ENCODE measurements at places on chromosomes 4 and X. TPM values are rescaled to one million over a fixed set of nuclear protein-coding genes. Genes with fewer than 3 reads are reported as not detected.

MAP7D2 gene
- total RNA-seq = 0.98 TPM

DNA sequence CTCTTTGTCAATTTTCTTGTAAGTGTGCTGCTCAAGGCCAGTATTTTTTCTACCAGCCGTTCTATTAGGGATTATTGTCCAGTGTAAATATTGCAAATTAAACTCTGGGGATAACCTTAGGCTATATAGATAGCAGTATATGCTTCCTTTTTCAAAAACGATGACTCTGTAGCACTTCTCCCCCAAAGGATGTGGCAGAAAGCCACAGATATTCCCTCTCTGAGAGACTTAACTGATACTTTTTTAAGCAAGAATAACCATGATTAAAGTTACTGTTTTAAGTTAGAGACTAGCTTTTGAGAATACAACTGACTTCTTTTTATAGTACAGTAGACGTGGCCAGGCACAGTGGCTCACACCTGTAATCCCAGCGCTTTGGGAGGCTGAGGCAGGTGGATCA is 130.0 kb downstream of the FHIP1A start:
- H3K27me3 ChIP-seq = no peaks in the 10 kb centered on the region
- DNase-seq = no peak
- H3K4me3 ChIP-seq = no peak overlapping the region
- H3K27ac ChIP-seq = no peak overlapping the region

GRCh38 chr4:144518181-144518895 is 127.6 kb upstream of the HHIP start:
- H3K4me3 ChIP-seq = no peak overlapping the region
- no peaks in the 10 kb centered on the region for H3K27me3 ChIP-seq
- DNase-seq = no peak

GRCh38 chrX:40467454-40467853 is 113.3 kb upstream of the ATP6AP2 start:
- no peak overlapping the region for H3K4me3 ChIP-seq
- no peak overlapping the region for H3K27ac ChIP-seq
- no peak for DNase-seq
- H3K4me1 ChIP-seq = no peaks in the 10 kb centered on the region
- no peaks in the 10 kb centered on the region for H3K36me3 ChIP-seq

RHOXF1 gene
- not detected for total RNA-seq

DNA sequence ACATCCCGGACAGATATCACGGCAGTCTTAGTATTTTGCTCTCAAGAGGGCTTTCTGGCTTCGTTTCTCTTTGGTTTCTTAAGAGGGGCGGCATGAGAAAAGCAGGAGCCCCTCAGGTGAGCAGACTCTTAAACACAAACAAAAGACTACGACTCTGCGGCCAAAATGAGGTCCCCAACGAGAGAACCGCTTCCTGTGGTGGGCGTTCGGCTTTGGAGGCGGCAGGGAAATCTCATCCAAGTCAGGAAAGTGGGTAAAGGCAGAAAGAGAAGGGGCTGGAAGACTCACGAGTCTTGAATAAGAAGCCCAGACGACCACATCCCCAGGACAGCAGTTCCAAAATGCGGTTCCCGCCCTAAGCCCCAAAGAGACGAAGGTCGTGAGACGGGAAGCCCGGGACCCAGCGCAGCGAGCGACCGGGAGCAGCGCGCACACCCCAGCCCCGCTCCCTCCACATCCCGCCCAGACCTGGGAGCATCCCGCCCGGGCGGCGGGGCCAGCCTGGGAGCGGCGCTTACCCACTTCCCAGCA is 409 bp downstream of the UGDH start:
- H3K27me3 ChIP-seq = no peaks in the 10 kb centered on the region
- no peak for DNase-seq
- peak overlapping the region; percentile 94 for H3K27ac ChIP-seq
- peaks cover 53% of the 10 kb centered on the region for H3K4me1 ChIP-seq
- peak overlapping the region; percentile 91 for H3K4me3 ChIP-seq

DMRTC1 gene
- 2.2 TPM for total RNA-seq

DNA sequence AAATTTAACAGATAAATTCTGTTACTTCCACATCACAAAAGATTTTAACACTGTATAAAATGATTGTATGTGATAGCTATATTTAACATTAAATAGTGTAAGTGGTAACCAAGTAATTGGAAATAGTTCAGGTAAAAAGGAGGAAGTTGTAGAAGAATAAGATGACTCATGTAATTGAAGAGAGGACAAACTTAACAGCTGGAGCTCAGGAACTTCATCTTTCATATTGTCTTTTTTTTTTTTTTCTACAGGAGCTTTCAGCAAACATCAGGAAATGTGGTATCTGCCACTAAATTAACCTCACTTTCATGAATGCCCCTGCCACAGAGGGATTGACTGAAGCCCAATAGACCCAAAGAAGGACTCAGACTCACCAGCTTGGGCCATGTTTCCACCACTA is 188.4 kb upstream of the VEGFC start:
- H3K36me3 ChIP-seq = no peaks in the 10 kb centered on the region
- H3K4me3 ChIP-seq = no peak overlapping the region
- no peaks in the 10 kb centered on the region for H3K27me3 ChIP-seq
- H3K4me1 ChIP-seq = no peaks in the 10 kb centered on the region
- DNase-seq = no peak

GRCh38 chr4:182885022-182885737 is 32.0 kb downstream of the DCTD start:
- H3K4me3 ChIP-seq = no peak overlapping the region
- no peaks in the 10 kb centered on the region for H3K27me3 ChIP-seq
- peaks cover 22% of the 10 kb centered on the region for H3K4me1 ChIP-seq
- no peak for DNase-seq
- H3K36me3 ChIP-seq = no peaks in the 10 kb centered on the region

DNA sequence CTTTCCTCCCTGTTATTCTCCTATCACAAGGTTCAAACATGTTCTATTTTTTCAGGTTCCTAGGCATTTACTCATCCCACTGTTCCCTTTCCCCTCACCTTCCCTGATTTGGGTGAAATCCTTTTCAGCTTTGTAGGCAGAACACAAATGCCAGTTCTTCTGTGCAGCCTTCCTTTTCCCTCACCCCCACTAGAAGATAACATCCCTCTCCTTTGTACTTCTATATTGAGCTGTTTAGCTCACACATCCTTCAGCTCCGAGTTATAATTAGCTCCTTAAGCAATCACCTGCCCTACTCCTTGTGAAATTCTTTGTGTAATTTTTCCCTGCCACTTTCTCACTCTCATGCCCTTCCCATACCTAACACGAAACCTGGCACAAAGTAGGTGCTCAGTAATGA is 240.9 kb downstream of the AR start:
- no peaks in the 10 kb centered on the region for H3K36me3 ChIP-seq
- no peaks in the 10 kb centered on the region for H3K27me3 ChIP-seq

SLC9B1 gene
- not detected for total RNA-seq

PCDH10 gene
- total RNA-seq = 6.9 TPM

DNA sequence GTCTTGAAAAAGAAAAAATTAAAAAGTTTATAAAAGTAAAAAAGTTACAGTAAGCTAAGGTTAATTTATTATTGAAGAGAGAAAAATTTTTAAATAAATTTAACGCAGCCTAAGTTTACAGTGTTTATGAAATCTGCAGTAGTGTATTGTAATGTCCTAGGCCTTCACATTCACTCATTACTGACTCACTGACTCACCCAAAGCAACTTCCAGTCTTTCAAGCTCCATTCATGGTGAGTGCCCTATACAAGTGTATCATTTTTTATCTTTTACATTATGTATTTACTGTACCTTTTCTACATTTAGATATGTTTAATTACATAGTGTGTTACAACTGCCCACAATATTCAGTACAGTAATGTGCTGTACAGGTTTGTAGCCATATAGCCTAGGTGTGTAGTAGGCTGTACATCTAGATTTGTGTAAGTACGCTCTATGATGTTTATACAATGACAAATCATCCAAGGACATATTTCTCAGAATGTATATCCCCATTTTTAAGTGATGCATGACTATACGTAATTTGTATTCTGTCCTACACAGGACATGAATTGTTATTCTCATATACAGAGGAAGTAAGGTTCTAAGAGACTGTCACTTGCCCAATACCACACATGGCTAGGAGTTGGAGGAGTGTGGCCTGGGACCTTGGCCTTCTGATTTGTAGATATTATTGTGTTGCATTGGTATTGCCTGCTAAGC is 19.5 kb upstream of the PDCL2 start:
- DNase-seq = no peak
- H3K4me1 ChIP-seq = no peaks in the 10 kb centered on the region
- no peak overlapping the region for H3K4me3 ChIP-seq
- no peaks in the 10 kb centered on the region for H3K36me3 ChIP-seq
- no peak overlapping the region for H3K27ac ChIP-seq
- H3K27me3 ChIP-seq = no peaks in the 10 kb centered on the region

SLIT2 gene
- 29.2 TPM for total RNA-seq

- peaks cover 21% of the 10 kb centered on the region for H3K27me3 ChIP-seq
- H3K4me1 ChIP-seq = peaks cover 22% of the 10 kb centered on the region
- peak overlapping the region; percentile 44 for H3K4me3 ChIP-seq
- H3K27ac ChIP-seq = no peak overlapping the region
- H3K36me3 ChIP-seq = no peaks in the 10 kb centered on the region
Measured at GRCh38 chr4:16082426-16083240, 1.2 kb downstream of the PROM1 start.

DNA sequence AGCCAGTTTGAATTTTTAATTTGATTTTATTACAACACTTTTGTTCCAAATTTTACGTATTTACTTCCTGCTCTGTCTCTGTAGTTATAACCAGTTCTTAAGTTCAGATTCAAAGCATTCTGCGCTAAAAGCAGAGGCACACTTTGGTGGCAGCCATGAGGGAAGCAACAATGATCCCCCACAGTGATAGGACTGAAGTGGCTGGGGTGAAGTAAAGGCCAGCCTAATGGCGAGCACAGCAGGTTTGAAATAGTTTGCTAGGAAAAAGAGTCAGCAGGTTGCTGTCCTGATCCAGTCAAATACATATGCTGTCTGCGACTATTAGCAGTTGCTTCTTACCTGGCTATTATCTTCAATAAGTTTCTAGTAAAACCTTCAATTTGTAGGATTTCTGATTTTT is 176.3 kb downstream of the RPA4 start:
- no peak for DNase-seq
- no peaks in the 10 kb centered on the region for H3K36me3 ChIP-seq

- no peak overlapping the region for H3K27ac ChIP-seq
- no peak overlapping the region for H3K4me3 ChIP-seq
- DNase-seq = no peak
- peaks cover 8% of the 10 kb centered on the region for H3K4me1 ChIP-seq
- H3K27me3 ChIP-seq = no peaks in the 10 kb centered on the region
Measured at GRCh38 chrX:139875841-139876240, 57.0 kb downstream of the ATP11C start.

GRCh38 chrX:139642241-139642927 is 65.6 kb downstream of the MCF2 start:
- no peaks in the 10 kb centered on the region for H3K27me3 ChIP-seq
- no peak overlapping the region for H3K4me3 ChIP-seq
- DNase-seq = no peak
- H3K36me3 ChIP-seq = no peaks in the 10 kb centered on the region

DNA sequence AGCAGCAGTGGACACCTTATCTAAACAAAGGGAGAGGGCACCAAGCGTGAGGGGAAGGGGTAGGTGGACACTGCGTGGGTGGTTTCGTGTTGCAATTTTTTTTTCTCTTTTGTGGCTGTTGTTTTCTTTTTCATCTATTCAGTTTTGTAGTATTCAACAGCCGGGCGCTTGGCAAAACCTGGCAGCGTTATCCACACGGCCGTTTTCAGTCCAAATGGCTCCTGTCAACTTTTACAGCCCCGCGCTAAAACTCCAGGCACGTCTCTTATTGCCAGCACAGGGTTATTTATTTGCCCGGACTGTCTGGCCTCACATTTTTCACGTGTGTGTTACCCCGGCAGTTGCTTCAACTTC is 192.2 kb downstream of the BCOR start:
- no peaks in the 10 kb centered on the region for H3K27me3 ChIP-seq
- no peaks in the 10 kb centered on the region for H3K36me3 ChIP-seq
- DNase-seq = no peak
- H3K4me3 ChIP-seq = no peak overlapping the region
- H3K27ac ChIP-seq = no peak overlapping the region

DNA sequence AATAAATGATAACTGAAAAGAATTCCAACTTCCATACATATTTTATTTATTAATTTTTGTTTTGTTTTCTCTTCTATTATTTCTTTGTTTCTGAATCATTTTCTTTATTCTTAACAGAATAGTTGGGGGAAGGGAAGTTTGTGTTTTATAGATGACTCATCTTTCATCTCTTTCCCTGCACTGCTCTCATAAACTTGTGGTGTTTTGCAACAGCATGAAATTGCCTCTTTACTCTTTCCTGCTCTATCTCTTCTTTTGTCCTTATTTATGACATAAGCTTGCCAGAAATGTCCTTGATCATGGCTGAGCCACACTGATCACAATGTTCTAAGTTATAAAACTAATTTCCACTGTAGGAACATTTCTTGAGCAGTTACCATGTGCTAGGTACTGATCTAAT is 22.3 kb downstream of the QRFPR start:
- no peaks in the 10 kb centered on the region for H3K27me3 ChIP-seq
- H3K36me3 ChIP-seq = no peaks in the 10 kb centered on the region
- no peak for DNase-seq
- no peak overlapping the region for H3K27ac ChIP-seq
- no peaks in the 10 kb centered on the region for H3K4me1 ChIP-seq

- no peak overlapping the region for H3K4me3 ChIP-seq
- H3K27me3 ChIP-seq = no peaks in the 10 kb centered on the region
- H3K27ac ChIP-seq = no peak overlapping the region
- no peaks in the 10 kb centered on the region for H3K4me1 ChIP-seq
- H3K36me3 ChIP-seq = no peaks in the 10 kb centered on the region
Measured at GRCh38 chr4:153780876-153781275, 8.0 kb downstream of the SFRP2 start.

- H3K4me3 ChIP-seq = no peak overlapping the region
- H3K27ac ChIP-seq = no peak overlapping the region
- H3K27me3 ChIP-seq = no peaks in the 10 kb centered on the region
- H3K4me1 ChIP-seq = no peaks in the 10 kb centered on the region
Measured at GRCh38 chr4:109355835-109356234, 53.4 kb upstream of the COL25A1 start.

- H3K36me3 ChIP-seq = peaks cover 39% of the 10 kb centered on the region
- no peak overlapping the region for H3K27ac ChIP-seq
- no peaks in the 10 kb centered on the region for H3K27me3 ChIP-seq
- no peak for DNase-seq
- no peaks in the 10 kb centered on the region for H3K4me1 ChIP-seq
Measured at GRCh38 chrX:71550578-71550977, 17.7 kb downstream of the OGT start.

DNA sequence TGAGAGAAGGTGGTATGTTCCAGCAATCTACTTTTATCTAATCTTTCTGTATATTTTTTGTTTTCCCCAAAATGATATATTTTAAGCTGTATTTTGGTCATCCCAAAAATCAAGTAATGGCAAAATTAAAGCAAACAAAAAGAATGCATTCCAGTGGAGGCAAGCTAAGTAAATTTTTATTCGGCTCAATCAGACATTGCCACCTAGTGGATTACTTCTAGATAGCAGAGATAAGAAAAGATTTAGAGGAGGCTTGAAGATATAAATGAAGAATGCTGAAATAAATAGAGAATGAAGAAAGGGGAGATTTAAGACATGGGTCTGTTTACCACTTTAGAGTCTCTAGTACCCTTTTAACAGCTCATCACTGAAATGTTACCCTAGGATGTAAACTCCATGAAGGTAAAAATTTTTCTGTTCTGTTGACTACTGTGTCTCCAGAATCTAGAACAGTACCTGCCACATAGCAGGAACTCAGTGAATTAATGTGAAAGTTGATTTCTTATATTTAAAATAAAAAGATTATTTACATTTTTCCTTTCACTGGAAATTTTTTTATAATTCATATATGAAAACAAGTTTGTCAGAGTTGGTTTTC is 110.9 kb upstream of the ANK2 start:
- H3K27ac ChIP-seq = no peak overlapping the region
- H3K36me3 ChIP-seq = no peaks in the 10 kb centered on the region
- no peaks in the 10 kb centered on the region for H3K27me3 ChIP-seq
- no peak overlapping the region for H3K4me3 ChIP-seq
- no peak for DNase-seq
- H3K4me1 ChIP-seq = no peaks in the 10 kb centered on the region

DDX60 gene
- 7.4 TPM for total RNA-seq

Measured in vagina (tissue), 2 donors.